MG63 (cell line): ENCODE measurements at places on chromosomes 7 and 10.
A peak's percentile ranks its signal among the peaks of the same experiment; 100 is the strongest.

DNA sequence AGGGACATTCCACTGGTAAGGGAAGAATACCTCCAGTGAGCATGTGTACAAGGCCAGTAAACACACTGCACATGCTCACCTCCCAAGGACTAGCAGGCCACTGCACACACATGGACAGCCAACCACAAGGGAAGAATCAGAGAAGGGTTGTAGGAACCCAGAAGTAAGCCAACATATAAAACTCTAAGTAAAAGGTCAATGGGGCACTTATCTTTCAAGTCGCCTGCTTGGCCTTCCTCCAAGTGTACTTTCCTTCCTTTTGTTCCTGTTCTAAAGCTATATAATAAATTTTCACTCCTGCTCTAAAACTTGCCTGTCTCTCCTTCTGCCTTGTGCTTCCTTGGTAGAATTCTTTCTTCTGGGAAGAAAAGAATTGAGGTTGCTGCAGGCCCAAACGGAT lies 33.0 kb downstream of the ORC5 start:
- no peak for DNase-seq

GRCh38 chr10:86269332-86269731 lies 97.3 kb downstream of the GRID1 start:
- no peak for DNase-seq

DNA sequence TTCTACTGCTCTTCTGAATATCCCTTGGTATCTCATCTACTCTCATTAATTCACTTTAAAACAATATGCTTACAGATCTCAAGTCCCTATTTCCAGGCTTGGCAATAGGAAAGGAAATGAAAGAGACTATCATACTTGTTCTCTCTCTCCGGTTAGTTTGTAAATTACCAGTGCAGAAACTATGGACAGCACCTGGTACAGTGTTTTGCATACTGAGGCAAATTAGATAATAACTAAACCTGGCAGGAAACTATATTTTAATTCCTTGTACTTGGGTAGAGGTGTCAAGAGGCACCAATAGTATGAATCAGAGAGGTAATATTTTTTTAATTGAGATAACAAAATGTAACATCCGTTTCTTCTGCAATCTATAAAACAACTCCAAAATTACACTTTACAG lies 97.7 kb upstream of the TMEM196 start:
- no peak for DNase-seq

GRCh38 chr10:70804421-70804808 lies 11.3 kb upstream of the SGPL1 start:
- DNase-seq: no peak

GRCh38 chr7:105932835-105933477 lies 30.1 kb upstream of the CDHR3 start:
- peak; percentile 71 for DNase-seq

DNA sequence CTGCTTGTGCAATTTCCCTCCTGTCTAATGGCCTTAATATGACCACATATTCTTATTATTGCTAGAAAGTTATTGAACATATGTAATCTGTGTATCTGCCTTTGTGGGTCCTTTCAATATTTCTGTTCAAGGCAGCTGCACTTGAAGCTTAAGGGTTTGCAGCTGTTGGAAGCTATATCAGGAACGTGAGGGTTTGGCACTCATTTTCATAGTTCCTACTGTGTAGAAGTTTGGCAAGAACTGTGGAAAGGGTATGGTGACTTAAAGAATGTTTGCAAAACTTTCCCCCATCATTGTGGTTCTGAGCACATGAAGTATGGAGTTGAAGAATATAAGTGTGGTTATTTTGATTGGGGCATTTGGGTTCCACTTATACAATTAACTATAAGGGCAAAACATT lies 144.7 kb upstream of the SEMA3A start:
- DNase-seq: no peak

DNA sequence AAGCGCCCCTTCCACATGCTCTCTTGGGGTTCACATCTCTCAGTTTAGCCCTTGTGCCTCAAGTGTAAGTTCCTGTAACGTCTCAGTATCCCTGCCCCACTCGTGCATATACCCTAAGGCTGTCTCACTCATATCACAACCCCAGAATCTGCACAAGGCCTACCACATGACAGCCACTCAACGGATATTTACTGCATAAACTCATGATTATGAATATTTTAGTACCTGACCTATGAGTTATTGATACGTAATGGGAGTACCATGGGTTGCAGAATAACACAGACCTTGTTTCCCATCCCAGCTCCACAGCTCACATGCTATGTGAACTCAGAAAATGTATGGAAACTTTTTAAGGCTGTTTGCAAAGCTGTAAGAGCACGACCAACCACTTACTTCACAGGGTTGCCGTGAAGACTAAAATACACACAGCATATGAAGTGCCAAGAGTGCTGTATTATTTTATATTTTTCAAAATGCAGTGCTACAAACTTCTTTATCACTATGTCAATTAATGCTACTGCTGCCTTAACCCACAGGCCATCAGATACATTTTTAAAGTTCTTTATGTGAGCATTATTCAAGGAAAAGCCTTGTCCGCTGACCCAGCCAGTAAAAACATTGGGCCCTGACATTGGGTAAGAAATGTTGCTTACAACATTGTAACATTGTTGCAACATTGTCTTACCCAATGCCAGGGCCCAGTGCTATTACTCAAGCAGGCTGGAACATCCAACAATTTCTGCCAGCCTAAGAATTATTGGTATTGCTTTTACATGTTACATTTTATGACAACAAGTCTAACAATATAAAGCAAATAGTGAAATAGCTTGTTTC lies 97.2 kb downstream of the JAZF1 start:
- peak; percentile 29 for DNase-seq

DNA sequence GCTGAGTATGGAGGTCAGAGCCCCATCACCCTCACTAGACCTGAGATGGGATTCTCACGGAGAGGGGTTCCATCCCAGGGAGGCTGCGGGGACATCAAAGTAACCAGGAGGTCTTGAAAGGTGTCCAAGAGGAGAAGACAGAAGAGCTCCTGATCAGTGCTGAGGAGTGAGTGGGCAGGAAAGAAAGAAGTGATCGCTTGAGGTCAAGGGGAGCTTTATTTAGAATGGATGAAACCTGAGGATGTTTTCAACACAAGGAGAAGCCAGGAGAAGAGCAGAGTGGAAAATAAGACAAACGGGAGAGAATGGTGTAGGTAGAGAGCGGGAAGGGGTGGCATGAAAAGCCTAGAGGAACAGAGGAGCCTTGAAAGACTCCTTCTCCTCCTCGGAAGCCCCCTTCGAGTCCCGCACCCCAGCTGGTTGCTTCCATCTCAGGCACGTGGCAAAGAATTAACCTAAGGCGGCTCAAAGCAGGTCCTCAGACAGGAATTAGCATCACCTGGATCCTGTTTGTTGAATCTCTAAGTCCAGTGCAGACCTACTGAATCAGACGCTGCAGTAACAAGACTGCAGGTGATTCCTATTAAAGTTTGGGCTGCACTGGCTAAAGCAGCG lies 5.8 kb downstream of the SVIL start:
- DNase-seq: no peak

GRCh38 chr7:29588900-29589696 lies 25.5 kb downstream of the PRR15 start:
- no peak for DNase-seq

DNA sequence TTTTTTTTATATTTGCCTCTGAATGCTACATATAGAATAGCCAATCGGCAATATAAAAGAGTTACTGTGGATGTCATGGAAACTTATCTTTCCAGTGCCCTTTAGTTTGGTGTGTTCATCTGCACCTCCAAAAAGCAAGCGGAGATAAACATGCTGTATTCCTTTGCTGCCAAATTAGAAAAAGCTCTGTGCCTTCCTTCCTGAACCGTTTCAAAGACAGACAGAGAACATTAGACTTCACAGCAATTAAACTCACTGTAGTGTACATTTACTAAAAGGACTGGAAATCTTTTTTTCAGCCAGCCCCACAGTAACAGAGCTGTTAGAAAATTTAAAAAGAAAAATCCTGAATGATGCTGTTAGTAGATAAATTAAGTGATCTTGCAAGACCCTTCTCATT lies 707.5 kb downstream of the LRMDA start:
- no peak for DNase-seq
